ENCODE measurements at places on chromosomes 1 and 21.

- no peak for DNase-seq
Observed at GRCh38 chr1:68959461-68960030, 462.7 kb upstream of the DEPDC1 start.

GRCh38 chr1:53470155-53470554 lies 11.0 kb downstream of the DMRTB1 start:
- DNase-seq, result peak; percentile 16

- no peak for DNase-seq
Observed at GRCh38 chr1:214979191-214979590, 103.3 kb upstream of the KCNK2 start.

- no peak for DNase-seq
Observed at GRCh38 chr1:227010645-227011044, 70.6 kb downstream of the COQ8A start.

- DNase-seq, result no peak
Observed at GRCh38 chr1:39573736-39574624, 2.6 kb downstream of the PABPC4 start.

DNA sequence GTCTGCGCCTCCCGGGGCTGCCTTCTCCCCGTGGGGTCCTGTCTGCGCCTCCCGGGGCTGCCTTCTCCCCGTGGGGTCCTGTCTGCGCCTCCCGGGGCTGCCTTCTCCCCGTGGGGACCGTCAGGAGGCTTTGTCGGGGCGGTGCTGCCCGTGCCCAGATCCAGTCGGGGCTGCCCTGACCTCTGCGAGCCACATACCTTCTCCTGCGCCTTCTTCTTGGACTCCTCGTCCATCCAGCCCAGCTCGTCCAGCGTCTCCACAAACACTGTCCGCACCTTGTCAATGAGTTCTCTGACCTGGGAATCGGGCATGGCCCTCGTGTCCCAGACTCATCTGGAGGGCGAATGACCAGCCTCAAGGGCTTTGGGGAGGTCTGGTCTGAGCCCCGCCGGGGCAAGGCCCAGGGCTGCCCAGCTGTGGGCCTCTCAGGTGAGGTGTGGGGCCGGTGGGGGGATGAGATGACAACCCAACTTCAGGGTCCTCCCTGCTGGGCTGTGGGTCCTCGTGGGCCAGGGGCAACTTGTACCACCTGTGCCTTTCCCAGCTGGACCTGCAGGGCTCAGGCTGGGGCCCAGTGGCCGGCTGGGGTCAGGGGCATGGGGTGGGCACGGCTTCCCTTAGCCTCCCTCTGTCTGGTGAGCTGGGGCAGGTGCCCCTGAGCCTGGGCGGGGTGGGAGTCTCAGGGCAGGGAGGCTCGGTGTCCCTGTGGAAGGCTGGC lies 9.4 kb downstream of the PRXL2B start:
- no peak for DNase-seq

- no peak for DNase-seq
Observed at GRCh38 chr1:30537279-30537678, 186.1 kb downstream of the MATN1 start.

DNA sequence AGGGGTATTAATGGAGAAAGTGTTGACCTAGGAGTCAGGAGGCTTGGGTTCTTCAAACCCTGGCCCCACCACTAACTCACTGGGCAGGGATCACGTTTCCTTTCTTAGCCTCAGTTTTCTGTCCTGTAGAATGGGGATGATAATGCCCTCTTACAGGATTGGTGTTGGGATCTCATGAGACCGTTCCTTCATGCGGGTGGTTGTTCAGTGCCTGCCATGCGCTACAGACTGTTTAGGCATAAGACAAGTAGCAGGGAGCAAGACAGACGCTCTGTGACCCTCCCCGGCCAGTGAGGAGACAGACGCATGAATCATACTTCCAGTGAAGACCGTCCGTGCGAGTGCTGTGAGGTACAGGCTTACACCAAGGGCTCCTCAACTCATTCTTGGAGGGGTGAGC lies 81.7 kb downstream of the MAN1C1 start:
- DNase-seq, result no peak

DNA sequence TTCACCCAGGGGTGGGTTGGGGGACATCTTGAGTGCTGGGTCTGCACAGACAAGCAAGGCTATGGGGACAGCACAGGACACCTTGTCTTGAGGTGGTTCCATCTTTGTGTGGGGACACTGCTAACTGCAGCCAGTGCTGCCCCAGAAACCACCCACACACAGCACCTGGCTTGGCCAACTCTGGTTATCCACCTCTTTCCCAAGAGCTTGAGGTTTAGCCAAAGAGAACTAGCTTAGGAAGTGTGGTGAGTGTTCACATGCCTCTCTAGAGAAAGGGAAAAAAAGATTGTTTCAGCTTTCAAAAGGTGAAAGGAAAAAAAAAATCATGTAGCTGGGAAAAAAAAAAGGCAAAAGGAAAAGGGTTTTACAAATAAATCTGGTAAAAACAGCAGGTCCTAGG lies 32.4 kb downstream of the BCAR3 start:
- DNase-seq, result no peak

DNA sequence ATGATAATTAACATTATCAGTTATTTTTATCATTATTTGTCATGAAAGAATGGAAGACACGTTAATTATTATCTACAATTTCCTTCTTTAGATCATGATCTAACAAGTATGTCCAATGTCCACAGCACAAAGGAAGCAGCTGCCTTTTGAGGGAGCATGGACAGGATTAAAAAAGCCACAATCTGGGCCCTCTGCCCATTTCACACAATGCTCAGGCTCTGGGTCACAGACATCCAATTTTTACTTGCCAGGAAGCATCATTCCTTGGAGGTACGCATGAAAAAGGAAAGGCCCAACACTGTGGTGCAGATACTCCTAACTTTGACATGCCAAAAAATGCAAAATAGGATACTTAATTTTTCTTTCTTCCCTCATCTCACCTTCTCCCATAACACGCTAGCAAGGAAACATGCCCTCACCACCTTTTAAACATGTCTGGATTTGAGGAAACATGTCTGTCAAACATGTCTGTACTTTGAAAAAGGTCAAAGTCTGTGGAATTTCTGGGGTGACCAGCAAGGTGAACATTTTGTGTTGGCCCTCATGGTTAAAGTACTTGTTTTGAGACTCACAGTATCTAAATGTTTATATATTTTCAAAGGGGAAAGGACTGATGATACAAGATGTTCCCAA lies 40.0 kb downstream of the GADD45A start:
- DNase-seq, result no peak

DNA sequence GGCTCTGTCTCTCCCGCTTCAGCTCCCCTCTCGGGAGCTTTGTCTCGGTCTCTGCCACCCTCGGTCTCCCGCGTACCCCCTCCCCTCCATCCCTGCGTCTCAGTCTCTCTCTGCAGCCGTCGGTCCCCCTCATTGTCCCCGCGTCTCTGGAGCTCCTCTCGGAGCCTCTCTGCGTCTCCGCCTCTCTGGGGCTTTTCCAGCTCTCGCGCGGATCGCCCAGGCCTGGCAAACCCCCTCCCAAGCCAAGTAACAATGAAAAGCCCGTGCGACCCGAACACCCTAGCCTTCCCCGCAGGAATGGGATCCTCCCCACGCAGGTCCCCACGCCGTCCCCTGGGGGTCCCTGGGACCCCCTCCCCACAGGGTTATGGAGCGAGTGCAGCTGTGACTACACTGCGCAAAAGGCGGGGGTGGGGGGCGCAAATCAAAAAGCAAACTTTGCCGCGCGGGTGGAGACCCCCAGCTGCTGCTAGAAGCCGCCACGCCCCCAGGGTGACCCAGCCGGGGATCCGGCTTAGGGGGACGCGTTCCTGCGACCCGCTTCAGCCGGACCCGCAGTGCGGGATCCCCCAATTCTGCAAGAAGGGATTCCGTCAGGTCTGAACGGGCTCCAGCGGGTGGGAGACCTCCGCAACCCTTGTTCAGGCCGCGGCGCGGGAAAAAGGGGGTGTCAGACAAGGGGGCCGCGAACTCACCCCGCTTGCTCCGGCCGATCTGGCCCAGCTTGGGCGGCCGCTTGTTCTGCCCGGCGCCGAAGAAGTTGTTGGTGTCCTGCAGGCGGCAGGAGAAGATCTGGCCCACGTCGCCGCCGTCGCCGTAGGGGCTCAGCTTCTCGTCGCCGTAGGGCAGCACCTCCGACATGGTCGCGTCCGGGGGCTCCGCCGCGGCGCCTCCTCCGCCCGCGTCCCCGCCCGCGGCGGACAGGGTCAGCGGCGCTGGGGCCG lies 1.2 kb downstream of the CAMK2N1 start:
- DNase-seq, result no peak

- DNase-seq, result no peak
Observed at GRCh38 chr1:93738075-93738622, 56.5 kb upstream of the BCAR3 start.

DNA sequence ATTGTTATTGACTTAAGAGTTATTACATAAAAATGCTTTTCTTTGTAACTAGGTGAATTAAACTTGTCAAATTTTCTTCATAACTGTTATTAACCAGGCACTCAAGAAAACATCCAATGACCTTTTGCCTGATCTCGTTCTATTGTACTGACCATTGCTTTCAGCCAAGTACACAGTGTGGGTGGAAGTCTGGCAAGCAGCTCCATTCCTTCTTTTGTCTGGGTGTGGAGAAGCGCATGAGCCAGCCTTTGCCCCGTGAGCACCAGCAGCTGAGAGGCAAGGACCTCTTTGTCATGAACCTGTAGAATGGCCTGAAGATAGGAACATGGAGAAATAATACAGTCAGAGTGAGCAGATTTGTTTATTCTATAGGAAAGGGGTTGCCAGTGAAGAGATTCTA lies 57.5 kb downstream of the IARS2 start:
- DNase-seq, result no peak

GRCh38 chr1:203858975-203859374 lies 2.4 kb upstream of the SNRPE start:
- no peak for DNase-seq

Data from NCI-H524 treated with DMSO at 0.1 percent for 48 hours (cell line).